ENCODE measurements at places on chromosomes 7 and 10.

- H3K27ac ChIP-seq: no peak overlapping the region
- no peaks in the 10 kb centered on the region for H3K27me3 ChIP-seq
- DNase-seq: no peak
- H3K4me3 ChIP-seq: no peak overlapping the region
Observed at GRCh38 chr7:146709451-146710027, 592.9 kb downstream of the CNTNAP2 start.

GRCh38 chr7:80618096-80618495 is 20.3 kb upstream of the CD36 start:
- no peaks in the 10 kb centered on the region for H3K36me3 ChIP-seq
- DNase-seq: no peak
- H3K27me3 ChIP-seq: no peaks in the 10 kb centered on the region
- H3K4me3 ChIP-seq: no peak overlapping the region
- H3K27ac ChIP-seq: no peak overlapping the region

- DNase-seq: peak; percentile 52
- no peaks in the 10 kb centered on the region for H3K27me3 ChIP-seq
- H3K4me3 ChIP-seq: peak overlapping the region; percentile 63
- H3K36me3 ChIP-seq: no peaks in the 10 kb centered on the region
- no peak overlapping the region for H3K27ac ChIP-seq
Observed at GRCh38 chr10:101223274-101224059, 5.8 kb downstream of the LBX1 start.

DNA sequence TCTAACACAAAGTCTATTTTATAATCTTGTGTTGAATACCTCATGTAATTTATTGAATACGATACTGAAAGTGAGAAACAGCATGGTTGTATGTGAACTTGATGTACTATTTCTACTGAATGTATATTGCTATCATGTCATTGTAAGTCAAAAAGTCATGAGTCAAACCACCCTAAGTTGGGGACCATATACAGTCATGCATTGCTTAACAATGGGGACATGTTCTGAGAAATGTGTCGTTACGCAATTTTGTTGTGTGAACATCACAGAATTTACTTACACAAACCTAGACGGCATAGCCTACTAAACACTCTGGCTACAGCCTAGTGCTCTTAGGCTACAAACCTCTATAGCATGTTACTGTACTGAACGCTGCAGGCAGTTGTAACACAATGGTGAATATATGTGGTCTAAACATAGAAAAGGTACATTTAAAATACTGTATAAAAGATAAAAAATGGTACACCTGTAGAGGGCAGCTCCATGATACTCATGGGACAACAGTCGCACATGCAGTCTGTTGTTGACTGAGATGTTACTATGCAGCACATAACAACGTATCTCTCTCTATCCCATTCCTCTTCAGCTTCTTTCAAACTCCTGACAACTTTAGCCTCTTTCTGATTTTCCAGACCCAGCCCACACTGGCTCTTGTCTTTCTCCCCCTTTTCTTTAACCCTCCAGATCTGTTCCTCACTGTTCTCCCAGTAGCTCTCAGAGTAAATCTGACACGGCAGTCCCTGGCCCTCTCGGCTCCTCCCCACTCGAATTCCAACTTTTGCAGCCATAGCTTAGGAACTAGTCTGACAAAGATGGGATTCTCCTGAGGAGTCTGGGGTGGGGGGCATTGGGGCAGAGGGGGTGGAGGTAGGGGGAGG is 90.1 kb downstream of the SNX10 start:
- no peak overlapping the region for H3K27ac ChIP-seq
- H3K4me1 ChIP-seq: peaks cover 4% of the 10 kb centered on the region
- no peak for DNase-seq
- H3K27me3 ChIP-seq: no peaks in the 10 kb centered on the region
- H3K36me3 ChIP-seq: no peaks in the 10 kb centered on the region
- H3K4me3 ChIP-seq: no peak overlapping the region

- no peaks in the 10 kb centered on the region for H3K36me3 ChIP-seq
- no peak for DNase-seq
- H3K4me1 ChIP-seq: peaks cover 4% of the 10 kb centered on the region
- H3K27me3 ChIP-seq: no peaks in the 10 kb centered on the region
- H3K27ac ChIP-seq: no peak overlapping the region
- no peak overlapping the region for H3K4me3 ChIP-seq
Observed at GRCh38 chr10:110553905-110554304, 13.6 kb upstream of the SMC3 start.

- no peak for DNase-seq
- no peaks in the 10 kb centered on the region for H3K27me3 ChIP-seq
- H3K36me3 ChIP-seq: no peaks in the 10 kb centered on the region
- no peak overlapping the region for H3K4me3 ChIP-seq
- no peak overlapping the region for H3K27ac ChIP-seq
- no peaks in the 10 kb centered on the region for H3K4me1 ChIP-seq
Observed at GRCh38 chr7:143041346-143041745, 10.8 kb upstream of the OR6V1 start.

Data from B cell (primary cell).